ENCODE measurements at places on chromosomes 5 and 9. TPM values are rescaled to one million over a fixed set of nuclear protein-coding genes. Genes with fewer than 3 reads are reported as not detected.

Gene EIF4EBP3
- total RNA-seq = 7.6 TPM

Gene ZNF189
- total RNA-seq = 16.8 TPM

Gene SLC1A3
- total RNA-seq = 28.9 TPM

Gene C9orf72
- 5.9 TPM for total RNA-seq

Gene DMGDH
- total RNA-seq = 0.59 TPM

Gene TEX48
- total RNA-seq = not detected

Gene ARL14EPL
- not detected for total RNA-seq

Gene ACO1
- 41.7 TPM for total RNA-seq

Gene SGCD
- 0.22 TPM for total RNA-seq

Gene SPINK6
- total RNA-seq = not detected

Gene BRINP1
- not detected for total RNA-seq

Gene COL23A1
- total RNA-seq = not detected

Gene OR13F1
- total RNA-seq = not detected

Gene FRRS1L
- 0.41 TPM for total RNA-seq

Gene STK32A
- not detected for total RNA-seq

Gene TSSK1B
- total RNA-seq = not detected

Gene ENC1
- total RNA-seq = 6.3 TPM

Gene PCSK1
- 0.92 TPM for total RNA-seq

Gene MRPL22
- total RNA-seq = 147 TPM

Gene MAMDC4
- total RNA-seq = 7.9 TPM

Gene PCDHGB1
- 7.6 TPM for total RNA-seq

Gene GSN
- total RNA-seq = 28.4 TPM

Gene PCDHAC1
- total RNA-seq = 8.8 TPM

Gene IPPK
- total RNA-seq = 11.4 TPM

Gene IFNK
- total RNA-seq = not detected

Gene UNC13B
- 19.8 TPM for total RNA-seq

Gene AK8
- total RNA-seq = 0.92 TPM

Gene POU4F3
- total RNA-seq = 0.13 TPM

Gene REEP2
- 14.6 TPM for total RNA-seq

Gene LECT2
- total RNA-seq = not detected

Gene ECSCR
- 1.1 TPM for total RNA-seq

Gene RNF208
- total RNA-seq = 13.7 TPM

Gene ADGRD2
- not detected for total RNA-seq

Gene DOLPP1
- total RNA-seq = 30.2 TPM

Gene NR6A1
- total RNA-seq = 5.3 TPM

Gene PCA3
- not detected for total RNA-seq

All from A673 (cell line).